ENCODE measurements at places on chromosomes 12 and 14.

DNA sequence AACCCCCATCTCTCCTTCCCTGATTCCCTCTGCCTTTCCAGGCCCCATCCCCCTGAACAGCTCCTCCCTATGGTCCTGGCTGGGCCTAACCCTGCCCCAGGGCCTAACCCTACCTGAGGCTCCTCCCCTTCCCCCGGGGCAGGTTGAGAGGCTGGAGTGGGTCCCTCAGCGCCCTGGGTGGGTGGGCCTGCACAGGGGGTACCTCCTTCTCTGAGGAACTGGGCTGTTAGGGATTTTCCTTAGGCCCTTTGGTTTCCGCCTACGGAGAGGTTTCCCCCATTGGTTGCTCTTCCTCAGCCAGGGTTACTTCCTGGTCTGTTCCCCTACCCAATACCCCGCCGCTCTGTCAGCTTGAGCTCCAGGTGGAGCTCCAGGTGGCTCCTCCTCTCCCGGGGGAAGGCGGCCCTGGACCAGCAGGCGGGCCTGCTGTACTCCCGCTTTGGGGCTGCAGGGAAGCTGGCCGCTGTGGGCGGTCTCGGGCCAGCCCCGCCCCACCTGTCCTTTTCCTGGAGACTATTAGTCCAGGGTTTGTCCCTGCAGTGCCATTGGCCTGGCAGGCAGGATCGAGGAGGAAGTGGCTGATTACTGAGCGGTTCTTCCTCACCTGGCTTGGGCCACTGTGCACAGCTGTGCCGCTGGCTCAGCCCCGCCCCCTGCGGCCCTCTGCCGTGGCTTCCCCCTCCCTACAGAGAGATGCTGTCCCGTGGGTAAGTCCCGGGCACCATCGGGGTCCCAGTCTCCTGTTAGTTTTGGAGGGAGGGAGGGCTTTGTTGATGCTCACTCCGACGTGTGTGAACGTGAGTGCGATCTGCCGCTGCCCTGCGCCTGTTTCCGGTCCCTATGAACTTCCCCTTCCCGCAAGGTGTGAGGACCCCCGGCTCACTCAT is 2.5 kb downstream of the C12orf57 start:
- DNase-seq = no peak

GRCh38 chr12:6507102-6507998 is 13.4 kb downstream of the NCAPD2 start:
- no peak for DNase-seq

DNA sequence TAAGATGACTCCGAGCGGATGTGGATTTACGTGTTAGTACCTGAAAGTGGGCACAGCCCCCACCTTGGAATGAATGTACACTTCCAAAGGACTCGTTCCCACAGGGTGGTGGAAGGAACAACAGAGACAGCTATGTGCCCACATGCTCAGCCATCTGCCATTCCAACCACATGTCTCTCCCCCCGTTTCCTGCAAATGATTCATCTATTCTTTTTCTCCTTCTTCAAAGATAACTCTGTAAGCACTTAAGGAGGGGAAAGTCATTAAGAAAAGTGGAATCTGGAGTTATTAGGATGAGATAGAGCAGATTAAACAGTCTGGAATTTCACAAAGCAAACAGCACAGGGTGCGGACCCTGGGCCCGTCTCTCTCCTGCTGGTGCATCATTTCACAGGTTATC is 18.5 kb upstream of the DUSP6 start:
- peak; percentile 52 for DNase-seq

DNA sequence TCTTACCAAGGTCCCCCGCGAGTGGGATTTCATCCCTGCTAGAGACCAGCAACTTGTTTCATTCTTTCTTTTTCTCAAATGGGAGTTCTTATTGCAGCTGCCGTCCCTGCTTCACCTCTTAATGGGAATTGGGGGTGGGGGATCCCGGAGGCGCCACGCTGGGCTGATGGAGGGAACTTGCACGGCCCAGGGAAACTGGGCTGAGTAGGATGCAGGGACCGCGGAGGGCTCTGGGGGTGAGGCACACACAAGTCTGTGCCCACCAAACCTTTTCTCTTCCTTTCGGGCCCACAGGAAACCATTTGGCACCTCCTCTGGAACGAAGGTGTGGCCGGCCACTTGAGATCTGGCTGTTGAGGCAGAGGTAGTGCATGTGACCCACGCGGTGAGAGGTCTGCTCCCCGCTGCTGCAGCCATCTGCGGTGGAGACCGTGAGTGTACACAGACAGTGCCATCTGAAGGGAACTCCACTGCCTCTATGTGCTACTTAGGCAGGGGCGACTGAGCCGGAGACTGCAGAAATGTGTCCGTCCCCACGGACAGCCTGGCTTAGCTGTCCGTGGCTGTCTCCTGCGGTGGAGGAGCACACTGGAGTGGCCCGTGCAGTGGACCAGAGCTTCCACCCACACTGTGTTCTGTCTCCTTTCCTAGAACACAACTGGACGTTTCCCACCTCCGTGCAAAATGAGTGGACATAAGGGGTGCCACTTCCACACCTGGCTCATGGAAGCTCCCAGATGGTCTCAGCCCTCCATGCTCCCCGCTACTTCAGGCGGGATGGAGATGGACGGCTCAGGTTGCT is 42.1 kb upstream of the TESC start:
- DNase-seq = no peak

- DNase-seq = no peak
These were observed 122.8 kb downstream of the RASSF9 start for GRCh38 chr12:85713373-85713772.

GRCh38 chr14:95817271-95817670 is 59.4 kb upstream of the TUNAR start:
- no peak for DNase-seq

- no peak for DNase-seq
These were observed 41.6 kb upstream of the RIC8B start for GRCh38 chr12:106732890-106733289.

GRCh38 chr14:83071888-83072501 is 1538.3 kb upstream of the SEL1L start:
- no peak for DNase-seq

DNA sequence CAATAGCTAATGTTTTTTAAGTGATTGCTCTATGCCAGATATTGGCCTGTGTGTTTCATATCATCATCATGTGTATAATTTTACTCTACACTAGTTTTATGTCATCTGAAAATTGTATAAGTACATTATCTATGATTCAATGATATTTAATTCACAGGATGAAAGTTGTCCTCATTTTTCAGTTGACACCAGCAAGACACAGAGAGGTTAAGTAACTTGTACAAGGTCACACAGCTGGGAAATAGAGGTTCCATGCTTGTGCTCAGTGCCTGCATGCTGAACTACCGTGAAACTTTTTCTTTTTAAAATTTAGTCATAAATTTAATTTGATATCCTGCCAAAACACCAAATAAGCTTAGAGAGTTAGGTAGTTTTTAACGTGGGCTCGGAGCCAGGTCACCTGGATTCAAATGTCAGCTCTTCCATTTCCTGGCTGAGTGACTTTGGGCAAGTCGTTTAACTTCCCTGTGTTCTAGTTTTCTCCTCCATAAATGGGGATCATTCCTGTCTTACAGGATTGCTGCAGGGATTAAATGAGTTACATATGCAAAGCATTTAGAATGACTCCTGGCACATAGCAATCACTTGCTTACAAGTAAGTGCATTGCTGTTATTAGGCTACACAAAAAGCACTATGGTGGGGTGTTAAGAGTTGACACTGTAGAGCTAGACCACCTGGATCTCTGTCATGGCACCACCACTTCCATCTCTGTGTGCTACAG is 183.9 kb downstream of the ETV6 start:
- no peak for DNase-seq

- no peak for DNase-seq
These were observed 6.4 kb downstream of the SLC15A4 start for GRCh38 chr12:128817111-128818015.

GRCh38 chr12:25997201-25997963 is 38.9 kb downstream of the RASSF8 start:
- peak; percentile 43 for DNase-seq

- DNase-seq = peak; percentile 96
These were observed 145.6 kb upstream of the NAV3 start for GRCh38 chr12:77685112-77685511.

- DNase-seq = no peak
These were observed 5.0 kb downstream of the CACNB3 start for GRCh38 chr12:48823281-48823680.

- DNase-seq = peak; percentile 77
These were observed 456.2 kb downstream of the FOXG1 start for GRCh38 chr14:29222671-29223268.

- no peak for DNase-seq
These were observed 47.7 kb downstream of the CYP46A1 start for GRCh38 chr14:99731547-99732435.

DNA sequence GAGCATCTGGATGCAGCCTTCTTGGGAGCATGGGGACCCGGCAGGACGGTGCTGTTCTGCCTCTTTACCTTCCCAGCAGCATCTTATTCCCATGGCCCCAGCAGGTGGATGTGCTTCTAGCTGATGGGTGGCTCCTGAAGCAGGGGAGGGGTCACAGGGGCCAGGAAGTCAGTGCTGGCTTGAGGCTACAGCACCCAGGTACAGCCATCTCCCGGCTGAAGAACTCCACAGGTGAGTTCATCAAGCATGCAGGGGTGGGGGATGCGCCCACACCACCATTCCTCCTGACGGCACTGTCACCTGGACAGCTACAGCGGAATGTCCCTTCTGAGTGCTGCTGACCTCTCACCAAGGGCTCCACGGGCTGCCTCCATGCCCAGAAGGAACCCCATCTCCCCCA is 57.3 kb downstream of the BCL11B start:
- no peak for DNase-seq

DNA sequence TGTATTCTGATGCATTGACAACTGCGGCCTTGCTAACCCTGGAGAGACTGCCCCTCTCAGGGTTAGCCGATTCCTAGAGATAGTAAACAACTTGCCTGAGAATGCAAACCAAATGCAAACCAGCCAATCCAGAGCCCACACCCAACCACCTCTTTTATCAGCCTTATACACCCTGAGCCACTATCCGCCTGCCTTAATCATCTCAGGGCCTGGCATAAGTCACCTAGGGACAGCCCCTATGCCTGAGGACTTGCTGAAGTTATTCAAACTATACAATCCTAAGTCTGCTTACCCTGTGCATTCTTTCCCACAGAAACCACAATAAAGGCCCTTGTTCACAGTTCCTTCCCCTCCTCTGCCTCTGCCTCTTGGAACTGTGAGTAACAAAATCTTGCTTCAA is 177.2 kb downstream of the KCNA5 start:
- no peak for DNase-seq

DNA sequence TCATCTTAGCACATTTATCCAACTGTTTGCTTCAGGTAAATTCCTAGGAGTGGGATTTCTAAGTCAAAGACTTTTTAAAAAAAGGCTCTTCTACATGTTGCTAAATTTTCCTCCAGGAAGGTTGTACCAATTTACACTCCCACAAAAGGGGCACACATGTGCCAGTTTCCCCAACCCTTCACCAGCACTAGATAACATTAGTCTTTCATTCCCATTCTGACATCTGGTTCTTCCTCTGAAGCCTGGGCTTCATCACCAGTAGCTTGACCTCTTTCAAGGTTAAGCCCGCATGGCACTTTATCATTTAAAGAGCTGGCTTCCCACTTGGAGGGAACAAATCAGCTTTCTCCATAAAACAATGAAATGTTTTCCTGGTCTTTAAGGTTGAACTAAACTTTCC is 168.4 kb downstream of the MYRFL start:
- no peak for DNase-seq

GRCh38 chr14:21093018-21093417 is 5.4 kb downstream of the ZNF219 start:
- no peak for DNase-seq

DNA sequence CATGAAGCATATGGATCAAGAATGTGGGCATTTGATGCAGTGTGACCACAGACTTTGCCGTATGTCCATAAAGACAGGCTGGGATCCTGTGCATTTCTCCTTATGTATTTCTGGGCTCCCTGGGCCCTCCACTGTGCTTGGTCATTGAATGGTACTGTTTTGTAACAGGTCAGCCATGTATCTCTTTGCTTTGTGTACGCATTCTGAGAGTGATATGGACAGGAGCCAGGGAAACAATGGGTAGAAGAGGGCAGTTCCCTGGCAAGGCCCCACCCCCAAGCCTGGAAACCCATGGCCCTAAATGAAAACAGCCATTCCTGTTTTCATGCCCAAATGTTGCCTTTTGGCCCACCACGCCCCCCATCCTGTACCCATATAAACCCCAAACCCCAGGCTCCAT is 15.2 kb upstream of the FBXO34 start:
- DNase-seq = no peak

- DNase-seq = no peak
These were observed 10.4 kb upstream of the MED13L start for GRCh38 chr12:116287842-116288301.

DNA sequence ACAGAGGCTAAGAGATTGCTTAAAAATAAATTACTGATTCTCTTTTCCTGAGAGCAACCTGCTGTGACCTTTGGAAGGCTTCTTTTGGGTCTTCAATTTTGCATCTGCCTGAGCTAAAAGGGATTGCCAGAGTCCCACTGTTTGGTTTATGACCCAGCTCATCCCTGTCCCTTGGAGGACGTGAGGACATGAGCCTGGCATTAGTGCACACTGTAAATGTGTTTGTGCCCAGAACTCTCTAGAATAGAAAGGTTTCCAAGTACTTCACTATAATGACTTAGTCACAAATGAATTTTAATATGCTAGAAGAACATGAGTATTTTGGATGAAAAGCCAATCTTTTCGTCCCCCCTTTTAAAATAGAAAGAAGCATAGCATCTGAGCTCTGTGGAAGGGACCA is 47.1 kb upstream of the CDKN3 start:
- DNase-seq = no peak

GRCh38 chr12:52009081-52009751 is 2.5 kb downstream of the TAMALIN start:
- DNase-seq = no peak

GRCh38 chr14:79056879-79057278 is 886.7 kb downstream of the NRXN3 start:
- no peak for DNase-seq

GRCh38 chr14:50922803-50923202 is 21.5 kb downstream of the PYGL start:
- no peak for DNase-seq

DNA sequence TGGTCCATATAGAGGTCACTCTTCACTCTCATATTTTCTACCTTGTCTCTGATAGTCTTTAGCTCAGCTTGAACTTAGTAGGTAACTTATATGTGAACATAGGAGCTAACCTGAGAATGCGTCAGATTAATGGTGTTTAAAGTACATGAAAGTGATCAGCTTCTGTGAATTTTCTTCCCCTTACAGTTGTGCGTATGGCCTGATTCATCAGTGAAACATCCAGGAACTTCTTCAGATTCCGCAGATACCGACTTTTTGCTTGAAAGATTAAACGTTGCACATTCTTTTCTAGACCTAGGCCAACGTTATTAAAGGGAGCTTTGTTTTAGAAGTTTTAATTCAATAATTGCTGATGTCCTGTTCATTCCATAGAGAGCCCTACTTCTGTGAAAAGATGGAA is 1945.1 kb upstream of the SEL1L start:
- DNase-seq = no peak

DNA sequence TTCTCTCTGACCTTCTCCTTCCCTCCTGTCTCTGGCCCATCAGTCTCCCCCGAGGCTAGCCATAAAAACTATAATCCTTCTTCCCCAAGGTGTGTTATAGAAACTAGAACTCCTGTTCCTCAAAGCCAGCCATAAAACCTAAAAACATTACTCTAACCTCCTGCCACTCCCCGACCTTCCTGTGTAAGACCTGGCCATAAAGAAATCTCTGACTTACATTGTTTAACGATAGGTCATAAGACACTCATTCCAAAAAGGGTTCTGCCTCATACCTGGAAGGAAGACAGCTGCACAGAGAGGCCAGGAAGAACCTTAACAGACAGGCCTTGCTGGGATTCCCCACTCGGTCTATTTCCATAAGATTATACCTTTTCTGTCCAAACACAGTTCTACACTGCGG is 70.9 kb upstream of the EEA1 start:
- DNase-seq = no peak

- peak; percentile 71 for DNase-seq
These were observed 44.9 kb downstream of the DDX11 start for GRCh38 chr12:31118347-31119191.
